ENCODE measurements at places on chromosomes 3 and 15. TPM values are rescaled to one million over a fixed set of nuclear protein-coding genes. Genes with fewer than 3 reads are reported as not detected.

TF gene
- polyA plus RNA-seq: not detected

ISLR gene
- not detected for polyA plus RNA-seq

PIF1 gene
- 0.25 TPM for polyA plus RNA-seq

CLDN16 gene
- not detected for polyA plus RNA-seq

GPR149 gene
- not detected for polyA plus RNA-seq

DNA sequence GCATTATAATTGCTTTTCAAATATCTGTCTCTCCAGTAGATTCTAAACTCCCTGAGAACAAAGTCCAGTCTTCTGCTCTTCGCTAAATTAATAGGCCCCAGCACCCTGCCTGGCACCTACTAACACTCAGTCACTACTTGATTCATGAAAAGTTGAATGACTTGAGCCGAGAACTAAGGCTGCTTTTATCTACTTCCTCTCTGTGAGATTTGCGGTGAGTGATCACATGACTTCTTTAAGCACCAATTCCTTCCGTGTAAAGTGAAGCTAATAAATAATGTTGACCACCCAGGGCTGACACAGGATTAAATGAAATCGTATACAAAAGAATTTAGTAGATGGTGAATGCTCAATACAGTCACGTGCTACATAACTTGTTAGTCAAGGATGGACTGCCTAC, 44.6 kb upstream of the PGPEP1L start:
- DNase-seq: no peak

- no peak for DNase-seq
These were observed 20.5 kb downstream of the SLC9C1 start for GRCh38 chr3:112273536-112273935.

DNA sequence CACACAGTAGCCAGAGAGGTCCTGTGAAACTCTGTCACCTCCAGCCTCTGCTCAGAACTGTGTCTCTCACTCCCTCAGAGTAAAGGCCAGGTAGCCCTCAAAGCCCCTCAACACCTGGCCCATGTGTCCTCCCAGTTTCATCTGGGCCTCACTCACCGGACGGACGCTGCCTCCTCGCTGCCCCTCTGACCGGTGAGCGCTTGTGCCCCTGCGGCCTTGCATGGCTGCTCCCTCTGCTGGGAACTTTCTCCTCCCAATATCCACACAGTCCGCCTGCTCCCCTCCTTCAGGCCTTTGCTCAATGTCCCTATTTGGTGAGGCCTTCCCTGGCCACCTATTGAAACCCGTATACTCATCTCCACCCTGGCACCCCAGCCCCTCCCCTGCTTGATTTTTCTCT, 36.8 kb upstream of the TRH start:
- DNase-seq: no peak

- no peak for DNase-seq
These were observed 54.7 kb upstream of the TAMM41 start for GRCh38 chr3:11901286-11901875.

- no peak for DNase-seq
These were observed 8.2 kb upstream of the RPP25 start for GRCh38 chr15:74964794-74965193.

GRCh38 chr3:196431181-196432136, 768 bp downstream of the UBXN7 start:
- no peak for DNase-seq

DNA sequence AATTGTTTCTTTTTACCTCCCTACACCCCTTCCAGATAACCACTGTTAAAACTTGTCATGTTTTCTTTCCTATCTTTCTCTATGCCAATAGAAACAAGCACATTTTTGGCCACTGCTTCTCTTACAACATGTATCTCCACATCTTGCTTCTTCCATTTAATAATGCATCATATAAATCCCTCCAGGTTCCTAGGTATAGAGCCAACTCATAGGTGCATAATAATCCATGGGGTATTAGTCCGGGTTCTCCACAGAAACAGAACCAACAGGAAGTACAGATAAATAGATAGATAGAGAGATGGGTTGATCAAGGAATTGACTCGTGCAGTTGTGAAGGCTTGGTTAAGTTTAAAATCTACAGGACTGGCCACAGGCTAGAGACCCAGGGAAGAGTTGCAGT, 41.5 kb upstream of the PSMD6 start:
- DNase-seq: no peak

Data from CD8-positive, alpha-beta memory T cell (primary cell).